HuH-7 (cell line): ENCODE measurements at places on chromosomes 7 and 10.

DNA sequence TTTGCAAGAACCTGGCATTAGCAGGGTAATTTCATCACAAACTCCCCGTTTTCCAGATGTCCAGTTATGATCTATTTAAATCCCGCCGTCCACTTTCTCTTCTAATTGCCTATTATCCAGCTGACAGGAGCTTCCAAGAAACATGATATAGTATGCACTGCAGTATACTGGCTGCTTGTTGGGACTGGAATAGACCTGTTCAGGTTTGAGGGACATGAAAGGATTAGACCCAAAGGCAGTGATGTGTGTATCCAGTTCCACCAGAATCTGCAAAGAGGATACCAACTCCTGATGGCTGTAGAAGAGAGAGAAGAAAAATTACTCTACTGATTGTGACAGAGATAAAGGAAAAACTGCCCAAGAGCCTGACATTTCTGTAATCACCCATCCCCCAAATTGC, 8.9 kb downstream of the MSS51 start:
- no peak for DNase-seq

DNA sequence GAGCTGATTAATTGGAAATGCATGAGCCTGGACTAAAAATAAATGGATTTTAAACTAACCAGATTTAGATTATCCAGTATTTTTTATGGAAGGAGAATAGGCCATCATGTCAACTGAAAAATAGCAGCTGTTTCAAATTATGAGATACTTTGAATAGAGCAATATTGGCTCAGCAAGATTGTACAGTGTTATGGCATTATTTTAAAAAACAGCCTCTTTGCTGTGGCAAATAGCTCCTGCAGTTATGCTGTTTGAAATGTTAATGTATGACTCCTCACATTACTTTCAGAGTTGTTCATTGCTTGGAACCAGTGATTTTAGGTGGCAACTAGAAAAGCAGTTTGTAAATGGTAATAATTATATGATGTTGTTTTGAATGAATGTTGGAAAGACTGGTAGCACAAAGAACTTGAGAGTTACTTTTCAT, 244.5 kb downstream of the KIAA1217 start:
- DNase-seq: no peak

GRCh38 chr10:67923551-67923950, 39.1 kb downstream of the SIRT1 start:
- DNase-seq: no peak

GRCh38 chr10:76192694-76193320, 761.4 kb downstream of the LRMDA start:
- DNase-seq: no peak

DNA sequence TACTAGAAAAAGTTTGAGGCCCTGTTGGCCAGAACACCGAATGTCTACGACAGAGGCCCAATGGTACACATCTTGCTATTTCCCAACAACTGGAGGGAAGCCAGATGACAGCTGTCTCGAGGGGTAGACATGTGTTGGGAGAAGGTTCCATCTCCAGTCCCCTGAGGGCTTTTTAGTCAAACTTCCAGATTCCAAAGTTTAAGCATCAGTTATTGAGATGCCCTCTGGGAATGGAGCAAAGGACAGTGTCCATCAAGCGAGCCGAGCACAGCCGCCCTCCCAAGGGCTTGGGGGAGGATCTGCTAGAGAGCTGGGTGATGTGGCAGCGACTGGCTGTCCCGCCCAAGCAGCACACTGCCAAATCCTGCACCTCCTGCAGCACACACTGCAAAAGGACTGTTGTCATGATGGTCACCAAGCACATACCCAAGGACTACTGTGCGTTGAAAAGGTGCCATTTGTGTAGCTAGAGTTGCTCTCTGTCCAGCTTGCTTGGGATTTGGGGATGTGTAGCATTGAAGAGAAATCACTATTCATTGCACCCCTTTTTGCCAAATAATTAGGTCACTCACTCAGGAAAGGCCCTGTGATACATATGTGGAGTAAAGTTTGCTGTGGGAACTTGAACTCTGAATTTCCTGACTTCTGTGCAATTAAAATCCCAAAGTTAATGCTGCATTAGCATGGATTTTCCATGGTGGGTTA, 164.6 kb downstream of the TRIL start:
- no peak for DNase-seq

- DNase-seq: no peak
These were observed at the start of gene VAX1 for GRCh38 chr10:117137911-117138642. Gene VAX1, minus strand, starts transcription at chr10:117138270. Its CDS starts 214 bp downstream, at chr10:117138056.

DNA sequence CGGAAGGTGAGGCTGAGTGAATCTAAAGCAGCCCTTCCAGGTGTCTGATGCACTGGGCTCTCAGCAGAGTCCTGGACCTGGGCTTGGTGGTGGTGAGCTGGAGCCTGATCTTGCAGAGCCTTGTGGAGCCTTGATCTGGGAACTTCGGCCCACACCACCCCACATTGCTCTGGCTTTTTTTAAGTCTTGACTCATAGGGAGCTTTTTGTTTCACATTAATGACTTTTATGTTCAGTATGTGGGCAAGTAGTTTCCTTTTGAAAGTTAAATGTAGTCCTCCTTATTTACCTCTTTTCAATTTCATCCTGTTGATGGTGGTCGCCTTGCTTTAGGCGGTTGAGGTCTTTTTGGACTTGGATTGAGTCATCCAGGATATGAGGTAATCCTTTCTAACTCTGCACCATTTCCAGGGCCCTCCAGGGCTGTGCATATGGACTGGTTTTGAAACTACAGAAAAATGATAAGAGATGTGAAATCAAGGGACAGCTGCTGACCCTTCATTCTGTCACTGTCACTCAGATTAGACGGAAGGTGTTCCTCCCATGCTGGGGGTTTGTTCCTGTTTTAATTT, 2.9 kb upstream of the NRAP start:
- no peak for DNase-seq

DNA sequence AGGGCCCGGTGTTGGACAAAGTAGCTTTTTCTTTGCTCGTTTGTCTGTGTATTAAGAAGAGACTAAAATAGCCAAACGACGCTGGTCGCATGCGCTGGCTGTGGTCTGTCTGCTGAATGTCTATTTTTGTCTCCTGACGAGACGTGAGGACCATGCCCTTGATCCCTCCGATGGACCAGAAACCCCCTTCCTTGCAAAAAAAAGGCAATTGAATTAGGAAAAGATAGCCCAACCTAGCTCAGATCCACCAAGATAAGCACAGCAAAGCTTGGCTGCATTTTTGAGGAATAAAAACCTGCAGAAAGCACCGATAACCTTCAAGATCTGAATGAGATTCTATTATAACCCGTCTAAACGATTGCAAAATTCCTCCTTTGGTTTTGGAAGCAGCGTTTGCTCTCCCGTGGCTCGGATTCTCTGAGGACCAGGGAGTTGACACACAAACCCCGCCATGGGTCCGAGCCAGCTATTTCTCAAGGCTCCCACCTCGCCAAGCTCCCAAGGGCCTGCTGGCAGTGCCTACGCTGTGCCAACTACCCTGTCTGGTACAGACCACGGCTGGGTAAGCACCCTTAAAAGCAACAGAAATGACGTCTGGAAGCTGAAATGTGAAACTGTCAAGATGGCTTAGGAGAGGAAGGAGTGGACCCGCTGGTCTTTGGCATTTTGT, 17.7 kb upstream of the TTYH3 start:
- DNase-seq: no peak

GRCh38 chr7:34501156-34501555, 156.9 kb upstream of the NPSR1 start:
- DNase-seq: no peak

- no peak for DNase-seq
These were observed 38.4 kb downstream of the TWIST1 start for GRCh38 chr7:19079066-19079465.

- no peak for DNase-seq
These were observed 61.8 kb downstream of the SHH start for GRCh38 chr7:155750255-155751125.

DNA sequence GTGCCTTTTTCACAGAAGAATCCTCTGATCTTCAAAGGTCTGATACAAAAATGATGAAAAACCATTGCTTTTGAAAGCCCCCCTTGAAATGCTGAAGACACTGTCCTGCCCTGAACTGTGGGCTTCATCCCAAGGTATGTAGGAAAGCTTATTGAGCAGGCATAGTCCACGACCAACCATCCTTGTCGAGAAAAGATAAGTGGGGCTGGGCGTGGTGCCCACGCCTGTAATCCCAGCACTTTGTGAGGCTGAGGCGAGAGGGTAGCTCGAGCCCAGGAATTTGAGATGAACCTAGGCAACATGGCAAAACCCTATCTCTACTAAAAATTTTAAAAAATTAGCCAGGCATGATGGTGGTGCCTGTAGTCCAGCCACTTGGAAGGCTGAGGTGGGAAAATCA, 25.6 kb downstream of the TACR2 start:
- no peak for DNase-seq

GRCh38 chr10:4450981-4451908, 374.8 kb upstream of the AKR1E2 start:
- no peak for DNase-seq

DNA sequence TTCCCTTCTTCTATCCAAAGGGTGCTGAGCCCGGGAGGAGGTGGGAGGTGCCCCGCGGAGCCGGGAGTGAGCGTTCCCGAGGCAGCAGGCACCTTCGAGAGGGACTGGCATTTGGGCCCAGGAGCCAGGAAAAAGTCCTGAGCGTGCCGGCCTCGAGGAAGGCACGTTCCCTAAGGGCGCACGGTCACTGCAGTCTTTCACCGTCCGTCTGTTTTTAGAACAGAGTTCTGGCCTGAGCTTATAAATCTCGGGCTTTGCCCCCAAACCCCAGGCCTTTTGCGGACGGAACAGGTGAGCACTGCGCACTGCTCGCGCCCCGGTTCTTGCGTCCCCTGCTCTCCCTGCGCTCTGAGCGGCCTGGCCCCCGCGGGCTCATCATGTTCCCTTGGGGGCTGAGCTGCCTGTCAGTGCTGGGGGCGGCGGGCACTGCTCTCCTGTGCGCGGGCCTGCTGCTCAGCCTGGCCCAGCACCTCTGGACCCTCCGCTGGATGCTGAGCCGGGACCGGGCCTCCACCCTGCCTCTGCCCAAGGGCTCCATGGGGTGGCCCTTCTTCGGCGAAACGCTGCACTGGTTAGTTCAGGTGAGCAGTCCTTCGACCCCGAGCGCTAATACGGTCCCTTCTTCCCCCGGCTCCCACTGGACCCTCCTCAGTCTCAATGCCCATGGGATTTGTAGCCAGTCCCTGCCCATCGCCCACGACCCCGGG, 442 bp downstream of the CYP26C1 start:
- no peak for DNase-seq

GRCh38 chr7:138890499-138891445, 90.4 kb downstream of the KIAA1549 start:
- no peak for DNase-seq

DNA sequence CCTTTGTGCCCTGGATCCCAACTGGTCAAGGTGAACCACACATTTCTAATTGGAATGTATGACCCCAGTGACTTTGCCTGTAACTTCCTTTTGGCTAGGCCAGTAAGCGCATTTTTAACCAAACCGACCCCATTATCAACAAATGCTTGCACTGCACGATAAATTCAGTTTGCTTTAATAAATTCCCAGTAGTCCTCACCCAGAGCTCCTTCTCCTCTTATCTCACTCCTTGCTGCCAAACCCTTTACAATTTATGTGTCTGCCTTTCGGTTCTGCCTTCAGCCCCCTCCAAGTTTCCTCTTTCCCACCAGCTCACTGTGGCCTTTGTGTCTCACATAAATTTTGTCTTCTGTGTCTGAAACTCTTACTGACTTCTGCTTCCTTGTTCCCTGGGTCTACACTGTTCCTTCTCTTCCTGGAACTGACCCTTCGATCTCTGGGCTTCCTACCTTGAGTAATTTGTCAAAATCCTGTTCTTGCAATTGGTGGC, 59.0 kb downstream of the TBXAS1 start:
- DNase-seq: no peak

DNA sequence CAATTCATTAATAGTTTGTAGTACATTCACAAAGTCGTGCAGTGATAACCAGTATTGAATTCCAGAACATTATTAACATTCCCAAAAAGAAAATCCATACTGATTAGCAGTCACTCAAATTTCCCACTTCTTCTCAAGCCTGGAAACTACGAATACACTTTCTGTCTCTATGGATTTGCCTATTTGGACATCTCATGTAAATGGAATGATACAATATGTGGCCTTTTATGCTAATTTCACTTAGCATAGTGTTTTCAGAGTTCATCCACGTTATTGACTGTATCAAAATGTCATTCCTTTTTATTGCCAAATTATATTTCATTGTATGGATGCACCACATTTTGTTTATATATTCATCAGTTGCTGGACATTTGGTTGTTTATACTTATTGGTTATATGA, 78.8 kb downstream of the STK31 start:
- no peak for DNase-seq

GRCh38 chr10:96280859-96281258, 9.5 kb upstream of the BLNK start:
- DNase-seq: no peak

DNA sequence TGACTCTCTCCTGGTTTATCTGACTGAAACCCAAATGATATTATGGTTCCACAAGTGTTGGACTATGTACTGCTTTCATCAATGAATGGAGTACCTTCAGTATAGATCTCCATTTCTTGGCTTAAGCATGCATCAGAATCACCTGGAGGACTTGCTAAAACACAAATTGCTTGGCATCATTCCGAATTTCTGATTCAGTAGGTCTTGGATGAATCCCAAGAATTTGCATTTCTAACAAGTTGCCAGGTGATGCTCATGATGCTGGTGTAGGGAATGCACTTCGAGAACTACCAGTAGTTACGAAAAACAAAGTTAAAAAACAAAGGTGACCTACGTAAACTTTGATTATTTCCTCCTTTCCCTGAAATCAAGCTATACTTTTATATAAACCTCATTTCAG, 119.0 kb upstream of the FEZF1 start:
- DNase-seq: no peak

- DNase-seq: no peak
These were observed 5.4 kb downstream of the VIM start for GRCh38 chr10:17233286-17233991.

GRCh38 chr7:80216996-80217842, 82.6 kb downstream of the GNAI1 start:
- DNase-seq: no peak

DNA sequence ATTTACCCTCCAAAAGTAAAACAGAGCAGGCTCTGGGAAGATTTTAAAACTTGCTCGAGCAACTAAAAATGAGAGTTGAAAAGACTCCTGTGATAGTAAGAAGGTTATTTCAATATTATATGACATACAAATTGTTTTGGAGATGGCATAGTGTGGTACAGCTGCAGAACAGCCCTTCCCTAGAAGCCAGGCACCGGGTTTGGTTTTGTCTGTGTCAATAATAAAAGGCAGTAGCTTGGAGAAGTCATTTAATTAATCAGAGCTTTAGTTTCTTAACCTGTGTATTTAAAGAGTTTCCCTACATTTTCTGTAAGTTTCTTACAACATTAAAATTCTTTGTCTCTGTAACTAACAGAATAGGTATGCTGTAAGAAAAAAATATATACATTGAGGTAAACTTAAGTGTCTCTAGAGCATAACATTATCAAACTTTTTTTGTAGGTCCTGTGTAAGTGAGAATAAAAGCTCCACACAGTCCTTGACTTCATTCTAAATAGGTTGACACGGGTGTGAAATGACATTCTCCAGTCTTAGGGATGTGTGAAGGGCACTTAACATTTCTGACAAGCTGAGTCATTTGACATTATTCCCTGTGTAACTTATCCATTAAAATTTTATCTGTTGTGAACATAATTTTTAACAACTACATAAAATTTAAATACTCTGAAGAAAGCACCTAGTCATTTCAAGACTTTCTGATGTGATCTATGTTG, 425.0 kb upstream of the ETV1 start:
- no peak for DNase-seq
